Thoracic aorta (tissue), 2 donors: ENCODE measurements at places on chromosomes 7 and 10.

DNA sequence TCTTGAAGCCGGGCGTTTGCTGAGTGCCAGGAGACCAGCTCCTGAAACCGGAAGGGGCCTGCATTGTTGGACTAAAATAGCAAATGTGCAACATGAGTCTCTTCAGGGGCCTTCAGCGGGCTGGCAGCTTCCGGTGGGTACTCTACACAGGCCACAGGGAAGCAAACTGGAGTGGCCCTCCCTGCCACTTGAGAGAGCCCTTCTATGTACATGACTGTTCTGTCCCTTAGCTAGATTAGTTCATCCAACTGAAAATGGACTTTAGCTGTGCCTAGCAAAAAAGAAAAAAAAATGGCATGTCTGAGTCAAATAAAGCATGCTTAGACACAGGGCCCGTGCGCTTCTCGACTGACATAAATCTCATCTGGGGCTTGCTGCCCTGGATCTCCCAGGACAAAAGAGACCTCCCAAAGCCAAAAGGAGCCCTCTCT lies 115.3 kb upstream of the TCF7L2 start:
- H3K36me3 ChIP-seq: no peaks in the 10 kb centered on the region
- H3K27ac ChIP-seq: no peak overlapping the region
- peaks cover 8% of the 10 kb centered on the region for H3K4me1 ChIP-seq
- no peaks in the 10 kb centered on the region for H3K27me3 ChIP-seq
- H3K4me3 ChIP-seq: no peak overlapping the region

DNA sequence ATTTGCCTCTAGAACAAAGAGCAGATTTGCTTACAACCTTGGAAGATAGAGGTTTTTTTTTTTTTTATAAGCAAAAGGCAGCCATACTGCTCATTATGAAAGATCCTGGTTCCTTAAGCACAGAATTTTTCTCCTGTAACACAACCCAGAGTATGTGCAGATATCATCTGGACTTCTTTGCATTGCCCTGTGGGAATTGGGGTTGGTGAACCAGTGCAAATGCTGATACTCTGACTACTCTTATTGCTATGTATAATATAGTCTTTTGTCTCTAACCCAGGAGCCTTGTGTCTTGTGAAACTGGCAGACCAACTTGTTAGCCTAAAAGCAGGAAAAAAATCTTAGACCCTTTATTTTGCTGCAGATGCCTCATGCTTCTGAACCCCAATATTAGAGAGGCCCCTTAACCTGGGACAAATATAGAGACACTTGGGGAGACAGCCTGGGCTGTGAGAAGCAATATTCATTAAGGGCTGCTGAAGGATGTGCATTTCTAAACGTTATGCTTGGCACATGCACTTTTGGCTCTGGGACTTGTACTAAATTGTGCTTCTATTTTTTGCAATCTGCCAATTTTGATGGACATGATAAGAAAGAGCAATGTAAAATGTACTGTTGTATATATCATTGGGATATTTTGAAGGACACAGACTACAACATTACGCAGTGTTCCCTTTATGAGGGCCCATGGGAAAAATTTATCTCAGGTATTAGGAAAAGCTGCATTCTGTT lies 78.9 kb downstream of the ANLN start:
- no peak overlapping the region for H3K27ac ChIP-seq
- no peak overlapping the region for H3K4me3 ChIP-seq
- H3K27me3 ChIP-seq: no peaks in the 10 kb centered on the region
- H3K4me1 ChIP-seq: peaks cover 27% of the 10 kb centered on the region

GRCh38 chr7:134779741-134780065 lies 269 bp downstream of the CALD1 start:
- no peaks in the 10 kb centered on the region for H3K27me3 ChIP-seq
- no peaks in the 10 kb centered on the region for H3K36me3 ChIP-seq
- H3K27ac ChIP-seq: peak overlapping the region; percentile 93
- peak overlapping the region; percentile 79 for H3K4me3 ChIP-seq
- no peak for DNase-seq

DNA sequence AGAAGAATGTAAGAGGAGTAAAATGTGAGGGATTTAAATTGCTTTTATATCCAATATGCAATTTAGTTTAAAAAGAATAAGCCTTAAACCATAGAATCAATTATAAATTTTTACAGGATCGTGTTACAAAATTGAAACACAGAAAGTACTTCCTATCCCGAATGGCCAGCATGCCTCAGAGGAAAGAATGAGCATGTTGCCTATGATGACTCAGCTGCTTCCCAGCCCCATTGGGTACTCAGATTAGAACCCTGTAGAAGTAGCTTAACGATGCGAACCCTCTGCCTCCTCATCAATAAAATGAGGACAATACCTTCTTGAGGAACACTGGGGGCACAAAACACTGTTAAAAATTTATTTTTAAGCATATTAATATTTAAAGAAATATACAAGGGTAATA lies 113.4 kb upstream of the CDK1 start:
- H3K27me3 ChIP-seq: no peaks in the 10 kb centered on the region
- no peak overlapping the region for H3K4me3 ChIP-seq
- no peaks in the 10 kb centered on the region for H3K36me3 ChIP-seq
- no peaks in the 10 kb centered on the region for H3K4me1 ChIP-seq
- no peak for DNase-seq

GRCh38 chr7:83976302-83976701 lies 218.3 kb downstream of the SEMA3A start:
- no peaks in the 10 kb centered on the region for H3K36me3 ChIP-seq
- no peak overlapping the region for H3K27ac ChIP-seq
- no peak overlapping the region for H3K4me3 ChIP-seq
- DNase-seq: no peak
- H3K27me3 ChIP-seq: no peaks in the 10 kb centered on the region

DNA sequence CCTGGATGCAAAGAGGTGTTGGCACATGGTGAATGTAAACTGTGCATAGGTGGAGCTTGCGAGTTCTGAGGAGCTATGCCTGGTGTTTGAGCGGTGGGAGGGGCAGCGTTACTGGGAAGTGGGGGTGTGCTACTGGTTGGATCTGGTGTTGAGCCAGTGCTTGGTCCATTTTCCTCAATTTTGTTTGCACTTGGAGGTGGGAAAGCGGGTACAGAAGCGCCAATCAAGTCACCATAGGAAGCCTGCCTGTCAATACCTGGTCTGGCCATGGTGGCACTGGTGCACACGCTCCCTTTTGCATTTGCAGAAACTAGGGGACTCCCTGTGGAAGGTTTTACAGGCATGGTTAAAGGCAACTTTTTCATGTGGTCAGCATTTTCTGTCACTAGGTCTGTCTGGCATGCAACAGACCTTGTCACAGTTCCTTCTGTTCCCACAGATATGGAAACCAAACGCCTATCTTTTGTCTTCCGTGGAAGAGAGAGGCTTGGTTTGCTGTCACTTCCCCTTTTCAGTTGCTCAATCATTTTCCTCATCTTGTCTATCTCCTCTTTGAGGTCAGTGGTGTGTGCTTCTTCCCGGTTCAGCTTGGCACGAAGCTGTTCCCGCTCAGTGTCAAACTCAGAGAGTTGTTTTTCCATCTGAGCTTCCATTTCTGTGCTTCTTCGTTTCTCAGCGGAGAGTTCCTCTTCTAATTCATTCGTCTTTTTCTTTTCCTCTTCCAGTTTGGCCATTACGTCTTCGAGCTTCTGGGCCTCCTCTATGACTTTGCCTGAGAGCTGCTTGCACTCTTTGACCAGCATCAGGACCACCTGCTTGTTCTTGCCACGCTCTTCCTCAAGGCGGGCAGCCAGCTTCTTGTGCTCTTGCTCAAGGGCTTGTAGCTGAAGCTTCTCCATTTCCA lies 81.1 kb downstream of the CTTNBP2 start:
- no peak overlapping the region for H3K27ac ChIP-seq
- DNase-seq: no peak
- no peaks in the 10 kb centered on the region for H3K36me3 ChIP-seq
- no peaks in the 10 kb centered on the region for H3K4me1 ChIP-seq
- no peak overlapping the region for H3K4me3 ChIP-seq
- no peaks in the 10 kb centered on the region for H3K27me3 ChIP-seq

DNA sequence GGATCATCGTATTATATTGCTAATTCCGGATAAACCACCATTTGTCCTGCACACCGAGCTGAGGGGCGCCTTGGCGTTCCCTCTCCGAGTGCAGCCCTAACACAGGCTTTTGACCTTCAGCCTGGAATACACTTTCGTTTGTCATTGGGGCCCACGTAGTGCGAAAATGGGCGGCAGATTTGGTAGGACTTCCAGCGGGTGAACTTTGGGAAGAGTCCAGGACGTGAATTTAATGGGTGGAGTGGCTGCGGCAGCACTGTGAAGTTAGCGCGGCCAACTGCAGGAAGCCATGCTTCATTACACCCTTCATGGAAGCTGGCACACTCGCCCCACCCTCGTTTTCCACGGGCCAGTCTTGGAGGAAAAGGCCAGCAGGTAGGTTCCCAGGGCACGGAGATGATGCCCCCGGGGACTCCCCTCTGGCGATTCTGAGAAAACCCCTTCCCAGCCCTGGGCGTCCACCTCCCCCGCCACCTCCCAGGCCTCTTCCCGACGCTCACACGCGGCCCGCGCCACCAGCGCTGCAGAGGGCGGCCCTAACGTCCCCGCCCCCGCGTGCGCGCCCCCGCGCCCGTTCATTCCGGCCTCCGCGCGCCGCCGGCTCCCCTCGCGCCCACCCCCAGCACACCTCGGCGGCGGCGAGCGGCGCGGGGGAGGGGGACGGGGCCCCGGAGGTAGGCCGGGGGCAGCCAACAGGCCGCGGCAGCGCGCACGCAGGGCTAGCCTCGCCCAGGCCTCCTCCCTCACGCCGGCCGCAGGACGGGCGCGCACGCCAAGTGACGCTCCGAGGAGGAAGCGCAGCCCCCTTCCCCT lies at the start of gene MLLT10:
MLLT10 (plus strand) TSS at position 766 of the 813 bp plus-strand sequence. CDS start 413 bp downstream, outside the sequence.
- peak within 1 kb of the TSS; percentile 93 for H3K27ac ChIP-seq
- H3K4me3 ChIP-seq: peak within 1 kb of the TSS; percentile 78
- no peaks in the 10 kb centered on the region for H3K27me3 ChIP-seq
- H3K36me3 ChIP-seq: peaks cover 5% of the 10 kb centered on the region

DNA sequence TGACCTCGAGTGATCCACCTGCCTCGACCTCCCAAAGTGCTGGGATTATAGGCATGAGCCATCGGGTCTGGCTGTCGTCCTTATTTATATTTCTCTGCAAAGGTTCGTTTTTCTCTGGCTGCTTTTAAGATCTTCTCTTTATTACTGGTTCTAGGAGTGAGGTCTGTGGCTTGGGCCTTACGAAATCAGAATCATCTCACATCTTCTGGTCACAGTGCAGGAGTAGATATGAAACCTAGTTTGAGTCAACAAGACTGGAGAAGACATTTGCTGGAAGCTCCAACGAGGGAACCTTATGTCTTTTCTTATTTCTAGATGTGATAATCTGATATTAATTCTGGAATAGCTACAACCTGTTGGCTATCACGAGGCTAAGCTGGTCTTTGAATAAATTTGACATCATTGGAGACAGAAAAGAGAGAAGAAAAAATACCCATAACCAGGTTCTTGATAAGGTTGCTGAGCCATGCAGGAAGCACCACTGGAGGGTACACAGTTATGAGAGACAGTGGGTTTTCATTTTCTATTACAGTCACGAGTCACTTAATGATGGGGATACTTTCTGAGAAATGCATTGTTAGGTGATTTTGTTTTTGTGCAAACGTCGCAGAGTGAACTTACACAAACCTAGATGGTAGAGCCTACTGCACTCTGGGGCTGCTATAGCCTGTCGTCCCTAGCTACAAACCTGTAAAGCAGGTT lies 25.6 kb upstream of the IL15RA start:
- H3K27me3 ChIP-seq: no peaks in the 10 kb centered on the region
- H3K36me3 ChIP-seq: no peaks in the 10 kb centered on the region
- no peak overlapping the region for H3K4me3 ChIP-seq
- no peaks in the 10 kb centered on the region for H3K4me1 ChIP-seq

- no peaks in the 10 kb centered on the region for H3K36me3 ChIP-seq
- peak overlapping the region; percentile 83 for H3K27ac ChIP-seq
- no peak for DNase-seq
- peaks cover 62% of the 10 kb centered on the region for H3K4me1 ChIP-seq
- H3K4me3 ChIP-seq: peak overlapping the region; percentile 94
These were observed 1.3 kb downstream of the INPP5A start for GRCh38 chr10:132538790-132539421.

DNA sequence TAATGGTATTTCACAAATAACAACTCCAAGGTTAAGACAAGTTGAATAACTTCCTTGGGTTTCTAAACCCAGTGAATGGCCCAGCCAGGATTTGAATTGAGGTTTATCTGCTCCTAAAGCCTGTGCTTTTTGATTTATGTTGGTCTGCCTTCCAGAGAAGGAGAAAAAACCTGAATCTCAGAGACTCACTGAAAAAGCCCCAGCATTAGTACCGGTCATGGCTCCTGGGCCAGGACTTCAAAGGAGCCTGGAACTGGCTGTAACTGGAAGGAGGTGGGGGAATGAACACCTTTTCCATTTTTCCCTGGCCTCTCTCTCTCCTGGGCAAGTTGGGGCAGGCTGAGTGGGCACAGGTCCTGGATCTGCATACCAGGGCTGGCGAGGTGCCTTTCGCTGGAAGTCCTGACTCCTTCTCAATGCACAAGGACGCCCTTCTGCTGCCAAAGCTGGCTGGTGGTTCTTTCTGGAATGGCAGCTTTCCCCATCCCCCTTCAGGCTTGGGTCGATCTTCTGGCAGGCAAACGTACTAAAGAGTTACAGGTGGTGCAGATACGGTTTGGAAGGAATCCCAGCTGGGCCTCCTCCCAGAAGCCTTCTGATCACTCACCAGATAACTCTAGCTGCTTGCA lies 268.2 kb downstream of the PTEN start:
- H3K36me3 ChIP-seq: no peaks in the 10 kb centered on the region
- peak; percentile 25 for DNase-seq
- no peaks in the 10 kb centered on the region for H3K4me1 ChIP-seq
- no peaks in the 10 kb centered on the region for H3K27me3 ChIP-seq
- H3K4me3 ChIP-seq: peak overlapping the region; percentile 38

GRCh38 chr7:155762655-155763054 lies 49.6 kb downstream of the SHH start:
- no peak overlapping the region for H3K27ac ChIP-seq
- no peaks in the 10 kb centered on the region for H3K27me3 ChIP-seq
- peaks cover 3% of the 10 kb centered on the region for H3K4me1 ChIP-seq
- H3K4me3 ChIP-seq: no peak overlapping the region

- peak overlapping the region; percentile 61 for H3K4me3 ChIP-seq
- H3K4me1 ChIP-seq: peaks cover 24% of the 10 kb centered on the region
- no peak overlapping the region for H3K27ac ChIP-seq
- no peaks in the 10 kb centered on the region for H3K36me3 ChIP-seq
- H3K27me3 ChIP-seq: peaks cover 41% of the 10 kb centered on the region
These were observed 2.3 kb downstream of the IGF2BP3 start for GRCh38 chr7:23467806-23468525.

DNA sequence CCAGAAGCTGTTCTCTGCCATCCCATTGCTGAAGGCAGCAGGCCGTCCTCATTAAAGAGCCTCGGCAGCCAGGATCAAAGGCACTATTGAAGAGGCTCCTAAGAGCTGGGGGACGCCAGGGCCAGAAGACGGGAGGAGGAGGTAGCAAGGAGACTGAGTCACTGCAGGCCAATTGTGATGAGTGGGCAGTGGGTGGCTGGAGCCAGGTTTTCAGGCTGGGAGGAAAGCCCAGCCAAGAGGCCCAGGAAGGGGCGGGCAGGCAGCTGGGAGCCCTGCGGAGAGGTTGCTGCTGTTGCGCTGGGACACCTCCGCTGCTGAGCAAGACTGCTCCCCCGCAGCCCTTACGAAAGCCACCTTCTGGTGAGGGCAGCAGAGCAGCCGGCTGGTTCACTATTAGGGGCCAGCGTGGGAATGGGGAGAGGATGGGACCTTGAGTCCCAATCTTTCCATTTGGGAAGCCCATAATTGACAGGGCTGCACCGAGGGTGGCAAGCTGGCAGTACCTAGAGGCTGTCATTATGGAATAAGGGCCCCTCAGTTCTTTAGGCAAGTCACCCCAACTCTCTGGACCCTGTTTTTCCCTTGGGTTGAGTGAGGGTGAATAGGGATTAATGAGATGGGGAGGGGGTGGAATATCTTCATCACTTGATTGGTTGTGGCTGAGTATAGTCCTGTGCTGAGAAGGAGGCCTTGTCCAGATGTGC lies 48.4 kb downstream of the UNC5B start:
- no peak for DNase-seq
- no peaks in the 10 kb centered on the region for H3K27me3 ChIP-seq
- H3K27ac ChIP-seq: peak overlapping the region; percentile 18
- no peaks in the 10 kb centered on the region for H3K36me3 ChIP-seq
